ENCODE measurements at places on chromosomes 4 and X.

DNA sequence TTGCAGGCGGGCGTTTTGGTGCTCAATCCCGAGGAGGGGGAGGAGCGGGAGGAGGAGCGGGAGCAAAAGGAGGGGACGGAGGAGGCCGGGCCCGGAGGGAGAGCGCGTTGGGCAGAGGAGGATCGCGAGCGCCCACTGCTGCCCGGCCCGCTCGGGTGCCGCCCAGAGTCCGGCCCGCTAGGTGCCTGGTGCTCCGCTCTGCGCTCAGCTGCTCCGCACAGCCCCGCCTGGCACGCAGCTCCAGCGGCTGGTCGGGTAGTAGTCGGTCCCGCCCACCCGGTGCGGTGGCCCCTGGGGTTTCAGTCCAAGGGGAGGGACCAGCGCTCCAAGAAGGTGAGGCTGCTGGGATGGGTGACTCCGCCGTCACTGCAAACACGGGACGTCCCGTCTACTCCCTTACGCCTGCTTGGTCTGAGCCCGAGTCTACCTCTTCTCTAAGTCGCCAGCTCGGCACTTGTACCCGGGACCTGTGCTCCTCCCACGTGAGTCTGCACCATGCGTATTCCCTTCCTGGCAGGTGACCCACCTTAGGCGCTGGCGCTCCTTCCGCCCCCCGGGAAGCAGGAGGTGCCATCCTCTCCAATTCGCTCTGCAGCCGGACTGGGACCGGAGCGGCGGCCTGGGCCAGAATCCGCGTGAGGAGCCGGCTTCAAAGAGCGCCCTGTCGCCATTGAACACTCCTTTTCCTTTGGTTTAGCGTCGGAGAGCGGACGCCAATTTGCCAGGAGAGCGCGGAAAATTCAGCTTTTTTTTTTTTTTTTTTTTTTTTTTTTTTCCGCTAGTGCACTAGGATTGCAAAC is 405 bp upstream of the HS3ST1 start:
- DNase-seq, result no peak

DNA sequence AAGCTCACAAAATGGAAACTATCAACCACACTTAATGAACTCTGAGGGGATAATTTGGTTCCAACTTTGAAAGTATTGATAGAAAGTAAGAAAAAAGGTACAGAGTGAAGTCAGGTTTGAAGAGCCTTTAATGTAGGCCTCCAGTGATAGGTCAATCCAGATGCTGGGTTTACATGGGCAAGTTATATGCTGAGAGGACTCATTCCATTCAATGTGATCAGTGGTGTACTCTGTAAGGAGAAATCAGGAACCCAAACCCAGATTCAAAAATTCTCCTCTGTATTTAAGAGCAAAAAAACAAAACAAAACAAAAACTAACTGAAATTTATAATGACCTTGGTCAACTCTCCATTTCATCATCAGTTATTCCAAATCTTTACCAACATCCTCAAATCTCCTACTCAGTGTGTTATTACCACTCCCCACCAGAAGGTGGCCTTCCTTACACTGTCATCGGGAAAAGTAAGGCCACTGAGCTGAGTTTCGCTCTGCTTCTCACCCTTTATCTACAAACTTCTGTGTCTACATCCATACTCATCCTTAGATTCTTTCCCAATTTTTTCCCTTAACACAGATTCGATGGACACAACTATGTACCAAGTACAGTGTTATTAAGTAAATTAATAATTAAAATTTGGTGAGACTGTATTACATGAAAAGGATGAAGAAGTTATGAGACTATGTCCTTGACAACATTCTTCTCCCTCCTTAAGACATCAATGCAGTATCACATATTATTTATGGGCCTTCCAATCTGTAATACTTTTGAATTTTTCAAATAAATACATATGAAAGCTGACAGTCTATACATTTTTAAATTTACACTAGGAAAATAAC is 88.3 kb downstream of the ZAR1 start:
- DNase-seq, result peak; percentile 25

GRCh38 chr4:94695384-94695783 is 62.4 kb upstream of the BMPR1B start:
- no peak for DNase-seq

DNA sequence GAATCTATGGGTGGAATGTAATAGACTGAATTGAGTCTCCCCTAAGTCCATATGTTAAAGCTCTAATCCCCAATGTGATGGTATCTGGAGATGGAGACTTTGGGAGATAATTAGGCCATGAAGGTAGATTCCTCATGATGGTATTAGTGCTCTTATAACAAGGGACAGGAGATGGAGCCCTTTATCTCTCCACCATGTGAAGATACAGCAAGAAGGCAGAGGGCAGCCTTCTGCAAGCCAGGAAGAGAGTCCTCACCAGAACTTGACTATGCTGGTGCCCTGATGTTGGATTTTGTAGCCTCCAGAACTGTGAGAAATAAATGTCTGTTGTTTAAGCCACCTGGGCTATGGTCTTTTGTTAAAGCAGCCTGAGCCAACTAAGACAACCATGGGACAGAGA is 76.4 kb upstream of the F8A3 start:
- no peak for DNase-seq

- no peak for DNase-seq
Observed at GRCh38 chr4:36823199-36823967, 421.2 kb upstream of the NWD2 start.

DNA sequence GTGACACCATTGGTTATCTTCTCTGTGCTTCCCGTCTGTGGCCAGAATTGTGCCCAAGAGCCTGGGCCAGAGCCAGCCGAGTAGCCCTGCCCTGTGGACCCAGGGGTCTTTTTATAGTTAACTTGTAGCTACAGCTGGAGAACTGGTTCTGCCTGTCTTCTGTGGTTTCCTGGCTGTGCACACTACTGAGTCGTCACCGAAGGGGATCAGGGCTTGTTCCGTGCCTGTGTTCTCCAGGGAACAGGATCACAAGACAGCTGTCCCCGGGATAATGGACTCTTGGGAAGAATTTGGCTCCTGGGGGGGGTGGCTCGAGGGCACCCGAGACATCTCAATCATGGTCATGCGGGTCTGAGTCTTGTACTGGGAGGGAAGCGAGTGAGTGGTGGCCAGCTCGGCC is 22.1 kb upstream of the OPN1LW start:
- no peak for DNase-seq

- no peak for DNase-seq
Observed at GRCh38 chr4:154476232-154476631, 15.4 kb downstream of the DCHS2 start.

DNA sequence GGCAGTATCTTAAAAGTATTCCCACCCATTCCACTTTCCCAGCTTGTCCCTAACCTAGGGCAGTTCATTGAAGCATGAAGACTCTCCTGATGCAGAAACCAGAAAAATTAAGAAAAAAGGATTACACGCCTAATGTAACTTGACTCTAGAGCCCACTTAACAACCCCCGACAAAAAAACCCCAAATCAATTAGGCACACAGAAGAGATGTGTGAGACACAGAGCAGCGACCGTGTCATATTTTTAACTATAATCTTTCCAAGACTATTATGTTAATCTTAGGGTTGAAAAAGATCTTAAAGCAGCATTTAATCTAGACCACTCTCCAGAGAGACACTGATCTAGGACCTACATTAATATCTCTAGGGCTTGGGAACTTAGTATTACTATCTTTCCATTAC is 1.3 kb downstream of the YTHDC1 start:
- DNase-seq, result no peak

- DNase-seq, result no peak
Observed at GRCh38 chr4:155007660-155008176, 200.7 kb upstream of the NPY2R start.

- no peak for DNase-seq
Observed at GRCh38 chrX:2397229-2398063, 103.3 kb downstream of the DHRSX start.

- DNase-seq, result no peak
Observed at GRCh38 chrX:23317799-23318724, 16.6 kb upstream of the PTCHD1 start.

DNA sequence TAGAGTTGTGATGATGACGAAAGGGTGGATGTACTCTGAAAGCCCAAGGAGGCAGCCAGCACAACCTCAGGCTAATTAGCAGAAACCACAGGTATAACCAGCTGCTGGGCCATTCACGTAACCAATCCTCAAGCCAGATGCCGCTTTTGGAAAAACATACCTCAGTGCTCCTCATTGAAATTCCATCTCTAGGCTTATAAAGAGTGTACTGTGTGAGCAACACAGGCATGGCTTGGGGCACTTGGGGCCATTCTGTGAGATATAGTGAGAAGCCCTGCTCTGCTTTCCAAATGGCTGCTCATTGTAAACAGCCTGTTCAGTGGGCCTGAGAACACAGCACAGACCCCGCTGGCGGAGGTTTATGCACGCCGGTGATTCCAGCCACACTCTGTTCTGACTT is 182.1 kb upstream of the HHIP start:
- no peak for DNase-seq

- no peak for DNase-seq
Observed at GRCh38 chr4:1474126-1475090, 68.2 kb upstream of the NKX1-1 start.

DNA sequence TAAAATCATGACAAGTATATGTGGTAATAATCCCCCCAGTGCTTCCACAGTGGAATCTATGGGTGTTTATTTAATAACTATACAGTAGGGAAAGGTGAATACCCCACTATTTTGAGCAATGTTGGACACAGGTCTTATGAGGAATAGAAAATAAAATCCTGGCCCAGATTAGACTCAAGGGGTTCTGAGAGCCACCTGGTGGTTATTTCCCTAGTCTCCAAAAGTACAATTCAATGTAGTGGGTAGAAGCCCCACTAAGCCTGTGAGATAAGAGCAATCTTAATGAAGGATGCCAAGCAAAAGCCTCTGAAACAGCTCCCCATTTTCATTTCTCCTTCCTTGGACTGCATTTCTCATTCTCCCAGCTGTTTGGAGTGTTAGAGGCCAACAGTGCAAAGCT is 328.2 kb upstream of the NR3C2 start:
- DNase-seq, result no peak

GRCh38 chrX:25105221-25105620 is 89.5 kb upstream of the ARX start:
- DNase-seq, result no peak

DNA sequence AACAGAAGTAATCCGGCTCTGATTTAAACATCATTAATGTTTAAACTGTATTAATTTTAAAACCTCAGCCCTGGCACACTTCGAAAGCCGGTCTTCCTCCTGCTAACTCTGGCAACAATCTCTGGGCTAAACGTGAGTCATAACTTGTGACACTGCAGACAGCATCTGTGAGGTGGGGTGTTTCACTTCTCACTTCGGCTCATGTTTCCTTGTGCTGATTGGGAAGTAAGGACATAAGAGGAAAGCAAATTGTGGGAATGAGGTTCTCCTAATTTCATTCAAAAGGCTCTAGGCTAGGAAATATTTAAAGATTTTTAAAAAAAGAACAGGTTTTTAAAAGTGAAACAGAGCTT is 139.9 kb upstream of the USP9X start:
- no peak for DNase-seq

GRCh38 chr4:110897784-110898183 is 274.9 kb upstream of the PITX2 start:
- DNase-seq, result no peak

GRCh38 chr4:13829457-13829856 is 201.9 kb upstream of the BOD1L1 start:
- DNase-seq, result no peak

GRCh38 chr4:9792381-9792780 is 10.9 kb downstream of the DRD5 start:
- DNase-seq, result no peak

- no peak for DNase-seq
Observed at GRCh38 chr4:53101191-53101581, 239.1 kb downstream of the RASL11B start.

- no peak for DNase-seq
Observed at GRCh38 chr4:156795727-156796126, 175.9 kb downstream of the PDGFC start.
